ENCODE measurements at places on chromosomes 4 and X.

DNA sequence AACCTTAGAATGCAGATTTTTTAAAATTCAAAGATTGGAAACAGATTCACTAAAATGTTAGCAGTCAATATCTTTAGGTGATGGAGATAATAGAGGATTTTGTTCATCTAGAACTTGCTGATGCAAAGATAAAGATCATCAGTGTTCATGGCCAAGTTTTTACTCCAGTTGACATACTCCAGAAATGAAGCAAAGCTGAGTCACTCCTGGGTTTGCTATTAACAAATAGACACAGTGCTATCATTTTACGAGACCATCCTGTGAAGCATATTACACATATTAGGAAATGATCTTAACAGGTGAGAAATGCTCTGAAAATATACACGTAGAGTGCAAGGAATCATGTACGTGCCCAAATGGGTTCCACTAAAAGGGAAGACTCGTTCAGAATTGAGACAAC is 170.6 kb upstream of the FAM9B start:
- DNase-seq: no peak

GRCh38 chr4:151267104-151267503 is 9.9 kb upstream of the PRSS48 start:
- DNase-seq: no peak

- no peak for DNase-seq
Measured at GRCh38 chr4:40199179-40199670, 2.4 kb downstream of the RHOH start.

DNA sequence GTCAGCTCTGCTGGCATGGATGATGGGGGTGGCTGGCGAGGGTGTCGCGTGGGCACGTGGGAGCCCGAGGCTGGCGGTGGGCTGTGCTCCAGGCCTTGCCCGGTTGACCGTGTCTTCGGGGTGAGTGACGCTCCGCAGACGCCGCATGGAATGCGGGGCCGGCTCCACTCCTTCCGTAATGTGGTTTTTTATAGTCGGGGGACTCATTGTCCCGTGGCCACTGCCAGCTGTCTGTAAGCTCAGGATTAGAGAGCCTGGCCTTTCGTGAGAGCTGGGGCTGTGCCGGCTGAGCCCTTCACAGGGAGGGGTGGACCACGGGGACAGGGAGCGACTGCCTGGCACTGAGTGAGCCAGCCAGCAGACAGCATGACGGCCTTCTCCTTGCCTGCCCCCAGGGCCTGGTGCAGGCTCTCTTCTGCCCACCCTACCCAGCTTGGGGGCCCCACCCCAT is 20.4 kb downstream of the DOK7 start:
- peak; percentile 69 for DNase-seq

GRCh38 chr4:126458993-126459392 is 1144.2 kb downstream of the FAT4 start:
- no peak for DNase-seq

- DNase-seq: peak; percentile 82
Measured at GRCh38 chr4:87219632-87220093, 755 bp downstream of the KLHL8 start.

GRCh38 chrX:24085101-24085500 is 30.3 kb downstream of the EIF2S3 start:
- DNase-seq: no peak

- DNase-seq: no peak
Measured at GRCh38 chr4:114649908-114650307, 51.3 kb downstream of the UGT8 start.

GRCh38 chrX:21798677-21799219 is 40.7 kb upstream of the MBTPS2 start:
- DNase-seq: no peak

DNA sequence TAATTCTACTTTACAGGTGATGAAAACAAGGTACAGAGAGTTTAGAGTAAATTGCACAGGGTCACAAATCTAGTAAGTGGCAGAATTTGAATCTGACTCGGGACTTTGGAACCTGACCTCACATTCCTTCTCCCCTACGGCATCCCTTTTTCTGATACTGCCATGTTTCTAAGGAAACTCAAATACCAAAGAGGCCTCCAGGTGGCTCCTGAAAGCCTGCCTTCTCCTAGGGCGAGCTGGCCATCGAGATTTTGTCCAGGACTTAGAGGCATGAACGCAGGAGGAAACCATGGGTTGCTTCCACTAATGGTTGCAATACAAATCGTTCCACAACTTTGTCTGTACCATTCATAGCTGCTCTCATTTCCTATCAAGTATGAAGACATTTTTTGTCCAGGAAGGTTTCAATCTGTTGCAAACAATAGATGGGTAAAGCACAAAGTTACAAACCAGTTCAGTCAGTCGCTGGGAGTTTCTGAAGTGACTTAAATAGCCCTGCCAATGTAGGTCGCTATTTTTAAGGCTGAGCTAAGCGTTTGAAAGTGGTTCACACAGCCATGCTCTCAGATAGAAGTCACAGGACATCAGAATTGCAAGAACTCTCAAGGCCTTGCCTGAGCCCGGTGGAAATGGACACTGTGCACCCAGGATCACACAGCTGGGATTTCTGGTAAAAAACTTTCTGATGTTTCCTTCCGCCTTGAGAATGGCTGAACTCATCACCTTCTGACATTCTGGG is 296.6 kb upstream of the PRPS2 start:
- DNase-seq: no peak

DNA sequence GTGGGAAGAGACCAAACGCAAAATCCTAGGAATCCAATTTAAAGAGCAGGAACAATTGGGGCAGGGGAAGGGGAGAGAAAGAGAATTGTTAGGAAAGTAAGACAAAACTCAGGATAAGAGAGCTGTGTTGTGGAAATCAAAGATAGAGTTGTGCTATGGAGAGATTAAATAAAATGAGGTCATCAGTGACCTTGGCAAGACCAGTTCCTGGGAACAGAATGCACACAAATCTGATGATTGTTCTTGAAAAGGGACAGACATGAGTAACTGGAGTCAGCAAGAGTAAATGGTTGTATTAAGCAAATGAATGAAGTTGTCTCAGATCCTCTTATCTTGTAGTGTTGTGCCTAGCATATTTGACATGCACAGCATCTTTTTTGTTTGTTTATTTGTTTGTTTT is 267.4 kb downstream of the IL1RAPL1 start:
- DNase-seq: no peak

GRCh38 chrX:15399962-15400391 is 15.8 kb upstream of the VEGFD start:
- no peak for DNase-seq

- DNase-seq: no peak
Measured at GRCh38 chr4:6772223-6772928, 10.2 kb upstream of the KIAA0232 start.

GRCh38 chr4:83028976-83029375 is 6.0 kb upstream of the COPS4 start:
- no peak for DNase-seq

DNA sequence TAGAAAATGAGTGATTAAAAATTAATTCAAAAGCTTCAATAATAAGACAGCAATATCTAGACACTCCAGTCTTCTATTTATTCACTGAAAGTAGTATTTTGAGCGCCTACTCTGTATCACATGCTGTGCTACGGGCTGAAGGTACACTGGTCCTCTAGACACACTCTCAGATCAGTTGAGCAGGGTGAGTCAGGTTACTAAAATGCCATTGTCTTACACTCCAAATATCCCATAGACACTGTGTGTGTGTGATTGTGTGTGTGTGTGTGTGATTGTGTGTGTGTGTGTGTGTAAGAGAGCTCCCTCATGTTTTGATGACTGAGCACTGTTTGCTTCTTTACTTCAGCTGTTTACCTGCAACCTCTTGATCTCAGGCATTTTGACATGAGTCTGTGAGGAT is 342.8 kb upstream of the BOD1L1 start:
- DNase-seq: no peak

GRCh38 chr4:80186676-80187075 is 10.6 kb upstream of the PRDM8 start:
- DNase-seq: peak; percentile 56

GRCh38 chrX:2383735-2384134 is 117.0 kb downstream of the DHRSX start:
- DNase-seq: no peak

GRCh38 chr4:110131916-110132315 is 66.5 kb downstream of the ELOVL6 start:
- DNase-seq: no peak

DNA sequence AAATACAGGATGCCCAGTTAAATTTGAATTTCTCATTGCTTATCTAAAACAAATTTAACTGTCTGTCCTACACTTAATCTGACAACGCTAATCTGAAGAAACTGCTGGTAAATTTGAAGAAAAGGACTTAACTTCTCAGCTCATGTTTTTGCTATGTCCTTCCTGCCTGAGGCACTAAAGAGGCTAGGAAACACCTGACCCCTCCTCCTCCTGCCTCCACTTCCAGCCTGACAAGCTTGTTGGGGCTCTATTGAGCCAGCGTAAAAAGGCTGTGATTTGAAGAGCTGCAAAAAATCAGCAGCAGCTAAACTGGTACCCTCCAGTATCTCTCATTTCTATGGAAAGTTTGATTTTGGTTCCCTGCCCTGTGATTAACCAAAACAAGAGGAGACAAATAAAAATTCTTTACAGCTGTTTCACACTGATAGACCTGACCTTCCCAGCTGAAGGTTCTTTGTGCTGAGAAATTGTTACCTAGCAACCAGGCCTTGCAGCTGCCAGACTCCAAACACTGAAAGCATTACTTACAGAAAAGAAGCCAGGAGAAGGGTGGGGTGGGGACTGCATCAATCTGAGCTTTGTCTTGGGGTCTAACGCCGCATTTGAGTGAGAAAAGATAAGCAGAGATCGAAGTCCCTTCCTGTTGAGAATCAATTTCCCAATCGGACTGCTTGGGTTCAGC is 35.0 kb downstream of the DCX start:
- DNase-seq: peak; percentile 77

Data from eye (tissue), 1 donor.